ENCODE measurements at places on chromosomes 5 and 9.

- DNase-seq, result peak; percentile 83
Observed at GRCh38 chr5:132457371-132458225, 33.0 kb downstream of the IRF1 start.

DNA sequence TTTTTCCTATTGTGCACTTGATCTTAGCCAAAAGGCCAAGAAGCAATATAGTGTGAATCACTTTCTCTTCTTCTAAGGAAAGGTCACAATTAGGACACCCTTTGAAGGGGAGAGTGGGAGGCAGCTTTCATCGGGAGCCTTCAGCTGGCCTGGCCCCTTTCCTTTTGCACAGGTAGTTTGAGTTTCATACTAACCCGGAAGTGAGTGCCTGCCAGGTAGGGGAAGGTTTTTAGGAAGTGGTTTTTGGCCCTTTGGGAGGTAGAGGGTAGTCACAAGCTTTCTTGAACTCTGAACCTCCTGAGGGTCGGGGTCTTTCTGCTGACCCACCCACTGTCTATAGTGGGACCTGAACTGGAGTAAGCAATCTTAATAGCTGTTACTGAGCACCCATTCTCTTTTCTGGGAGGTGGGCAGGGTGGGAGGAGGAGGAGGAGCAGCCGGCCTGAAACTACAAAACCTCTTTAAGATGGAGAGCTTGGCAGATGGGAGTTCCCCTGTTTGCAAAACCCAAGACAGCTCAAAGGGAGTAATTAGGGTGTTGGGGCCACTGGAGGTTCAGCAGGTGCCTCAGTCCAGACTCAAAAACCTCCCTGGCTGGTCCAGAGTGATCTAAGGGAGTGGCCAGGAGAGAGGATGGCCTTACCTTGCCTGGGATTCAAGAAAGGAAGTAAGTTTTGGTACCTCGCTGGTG, 6.0 kb downstream of the LARP1 start:
- DNase-seq, result no peak

DNA sequence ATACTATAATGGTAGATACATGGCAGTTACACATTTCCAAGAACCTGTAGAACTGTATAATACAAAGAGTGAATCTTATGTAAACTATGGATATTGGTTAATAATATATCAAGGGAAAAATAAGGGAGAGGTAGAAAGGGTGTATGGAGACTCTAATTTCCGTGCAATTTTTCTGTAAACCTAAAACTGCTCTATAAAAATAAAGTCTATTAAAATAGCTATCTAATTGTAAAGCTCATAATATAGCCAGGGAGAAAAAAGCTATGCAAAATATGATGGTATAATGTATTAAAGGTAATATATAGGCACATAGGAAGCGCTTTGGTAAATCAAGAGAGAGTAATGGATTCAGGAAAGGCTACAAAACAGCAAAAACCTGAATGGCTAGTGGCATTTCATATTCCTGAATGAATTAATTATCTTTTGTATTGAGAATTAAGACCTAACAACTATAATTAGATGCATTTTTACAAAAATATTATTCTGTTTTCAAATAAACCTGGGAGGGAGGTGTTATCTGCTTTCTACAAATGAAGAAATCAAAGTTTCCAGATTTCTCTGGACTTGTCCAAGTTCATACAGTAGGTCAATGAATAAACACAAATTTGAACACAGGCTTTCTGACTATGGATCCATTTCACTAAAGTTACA, 22.8 kb downstream of the ANXA1 start:
- DNase-seq, result no peak

- no peak for DNase-seq
Observed at GRCh38 chr9:78103971-78104433, 72.4 kb upstream of the GNAQ start.

GRCh38 chr9:112757282-112757883, 6.8 kb downstream of the SNX30 start:
- no peak for DNase-seq

DNA sequence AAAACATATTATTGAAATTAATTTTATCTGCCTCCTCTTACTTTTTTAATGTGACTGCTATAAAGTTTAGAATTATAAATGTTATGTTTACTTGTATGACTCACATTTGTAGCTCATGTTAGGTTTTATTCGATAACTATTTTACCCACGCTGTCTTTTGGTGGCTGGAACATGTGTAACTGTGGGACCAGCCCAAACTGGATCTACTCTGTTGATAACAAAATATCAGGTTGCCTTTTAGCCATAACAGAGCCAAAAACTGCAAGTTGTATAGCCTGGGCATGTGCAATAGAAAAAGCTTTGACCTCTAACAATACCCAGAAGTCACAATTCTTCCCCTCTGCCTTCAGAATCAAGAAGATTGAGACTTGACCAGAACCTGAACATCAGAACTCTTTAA, 356.5 kb downstream of the PRELID2 start:
- DNase-seq, result no peak

- no peak for DNase-seq
Observed at GRCh38 chr5:151212406-151212798, 11.5 kb downstream of the CCDC69 start.

DNA sequence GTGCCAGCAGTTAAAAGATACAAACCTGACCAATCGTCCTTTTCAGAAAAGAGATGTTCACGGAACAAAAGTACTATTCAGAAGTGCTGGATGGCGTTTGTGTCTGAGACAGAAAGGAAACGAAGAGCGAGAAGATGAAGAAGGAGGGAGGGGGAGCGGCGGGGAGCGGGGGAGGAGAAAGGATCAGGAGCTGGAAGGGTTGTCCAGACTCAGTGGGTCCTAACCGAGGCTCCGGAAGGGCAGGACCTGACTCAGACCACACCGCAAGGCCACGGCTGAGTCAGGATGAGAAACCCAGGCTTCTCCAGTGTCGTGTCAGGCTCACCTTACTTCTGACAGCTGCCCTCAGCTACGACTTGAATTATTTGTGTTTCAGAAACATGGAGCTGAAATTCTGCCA, 46.2 kb downstream of the PAX5 start:
- DNase-seq, result no peak

DNA sequence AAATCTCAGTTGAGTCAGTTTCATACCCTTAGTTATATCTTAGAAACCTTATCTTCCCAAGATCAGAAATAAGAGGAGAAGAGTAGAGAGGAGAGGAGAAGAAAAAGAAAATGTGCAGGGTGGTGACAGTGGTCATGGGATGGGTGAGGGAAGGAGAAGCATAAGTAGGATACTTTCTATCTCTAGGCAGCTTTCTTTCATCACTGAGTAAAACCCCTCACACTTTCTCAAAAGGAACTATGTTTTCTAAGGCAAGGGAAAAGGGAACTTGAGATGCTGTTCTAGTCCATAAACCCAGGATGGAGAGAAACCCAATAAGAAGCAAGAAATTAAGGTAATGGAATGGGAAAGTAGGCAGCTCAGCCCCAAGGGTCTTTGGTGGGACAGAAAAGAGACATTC, 225.3 kb downstream of the MCTP1 start:
- no peak for DNase-seq

DNA sequence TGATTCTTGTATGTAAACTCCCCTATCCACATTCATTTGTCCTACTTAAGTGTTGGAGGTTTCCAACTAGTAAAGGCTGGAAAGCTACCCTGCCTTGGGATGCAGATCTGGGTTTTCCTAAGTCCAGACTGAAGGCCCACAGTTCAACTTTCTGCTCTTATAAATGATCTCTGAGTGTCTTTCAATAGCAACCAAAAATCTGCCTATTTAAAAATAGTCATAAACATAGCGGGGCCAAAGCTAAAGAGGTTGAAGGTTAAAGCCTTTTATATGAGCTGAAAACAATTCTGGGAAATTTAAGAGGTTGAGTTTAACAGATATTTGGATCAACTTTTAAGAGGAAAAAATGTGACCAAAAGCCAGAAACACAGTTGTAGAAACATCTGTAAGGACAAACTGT, 87.2 kb downstream of the NTRK2 start:
- DNase-seq, result no peak

DNA sequence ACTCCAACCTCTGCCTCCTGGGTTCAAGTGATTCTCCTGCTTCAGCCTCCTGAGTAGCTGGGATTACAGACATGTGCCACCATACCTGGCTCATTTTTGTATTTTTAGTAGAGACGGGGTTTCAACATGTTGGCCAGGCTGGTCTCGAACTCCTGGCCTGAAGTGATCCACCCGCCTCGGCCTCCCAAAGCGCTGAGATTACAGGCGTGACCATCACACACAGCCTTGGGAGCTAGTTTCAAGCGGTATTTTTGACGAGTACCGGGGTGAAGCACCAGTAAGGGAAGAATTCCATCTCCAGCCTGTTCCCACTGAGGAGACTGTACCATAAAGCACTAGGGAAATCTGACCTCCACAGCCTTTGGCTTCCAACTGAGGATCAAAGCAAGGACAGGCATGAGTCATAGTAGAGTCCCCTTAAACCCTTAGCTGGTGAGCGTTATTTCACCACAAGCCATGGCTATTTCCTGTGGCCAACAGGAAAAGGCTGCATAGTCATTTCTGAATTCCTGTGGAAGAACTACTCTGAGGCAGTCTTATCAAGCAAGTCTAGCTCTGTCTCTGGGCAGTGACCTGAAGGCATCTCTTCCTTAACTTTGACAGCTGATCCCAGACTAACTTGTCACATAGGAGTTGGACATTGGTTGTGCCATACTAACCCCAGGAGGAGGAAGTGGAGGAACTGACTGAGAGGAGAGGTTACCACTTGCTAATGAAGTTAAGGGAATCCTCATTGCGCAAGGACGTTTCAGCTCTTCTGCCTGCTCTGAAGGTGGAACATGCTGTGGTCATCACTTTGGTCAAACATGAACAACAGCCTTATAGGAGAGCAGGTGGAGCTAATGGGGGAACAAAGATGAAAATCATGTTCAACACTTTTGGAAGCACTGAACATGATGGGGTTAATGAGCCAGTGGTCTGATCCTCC, 85.8 kb upstream of the DMRT1 start:
- DNase-seq, result peak; percentile 64

DNA sequence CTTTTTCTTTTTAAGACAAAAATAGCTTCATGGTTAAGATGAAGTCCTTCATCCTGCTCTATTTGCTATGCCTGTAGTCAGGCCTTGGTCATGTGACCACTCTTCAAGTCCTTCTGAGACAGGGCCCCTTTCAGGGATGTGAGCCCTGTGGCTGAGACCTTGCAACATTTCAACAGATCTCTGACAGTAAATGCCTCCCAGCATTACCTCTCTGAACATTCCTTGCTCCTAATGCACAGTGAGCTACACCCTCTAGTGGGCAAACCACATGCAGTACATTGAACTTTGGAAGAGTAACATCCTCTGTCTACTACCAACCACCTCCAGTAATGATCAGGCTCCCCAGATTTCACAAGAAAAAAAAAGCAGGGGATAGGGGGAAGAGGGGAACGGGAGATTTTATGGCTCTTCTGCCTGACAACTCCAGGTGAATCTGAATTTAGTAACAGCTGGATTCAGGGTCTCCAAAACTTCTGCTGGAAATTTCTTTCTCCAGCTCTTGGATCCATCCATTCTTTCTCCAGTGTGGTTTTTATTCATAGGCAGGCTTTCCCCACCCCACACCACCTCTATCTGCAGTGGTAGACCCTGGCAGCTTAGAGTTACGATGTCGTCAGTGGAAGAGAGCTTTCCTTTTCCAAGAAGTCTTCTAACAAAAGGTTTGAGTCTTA, 8.9 kb upstream of the FBXO38 start:
- DNase-seq, result peak; percentile 63

- DNase-seq, result no peak
Observed at GRCh38 chr5:149656576-149657182, 73.4 kb upstream of the PPARGC1B start.

- DNase-seq, result no peak
Observed at GRCh38 chr5:79225026-79225425, 10.9 kb upstream of the JMY start.

GRCh38 chr9:89367726-89368437, 49.6 kb downstream of the SECISBP2 start:
- no peak for DNase-seq

- DNase-seq, result no peak
Observed at GRCh38 chr9:21904776-21905175, 89.4 kb downstream of the CDKN2A start.

DNA sequence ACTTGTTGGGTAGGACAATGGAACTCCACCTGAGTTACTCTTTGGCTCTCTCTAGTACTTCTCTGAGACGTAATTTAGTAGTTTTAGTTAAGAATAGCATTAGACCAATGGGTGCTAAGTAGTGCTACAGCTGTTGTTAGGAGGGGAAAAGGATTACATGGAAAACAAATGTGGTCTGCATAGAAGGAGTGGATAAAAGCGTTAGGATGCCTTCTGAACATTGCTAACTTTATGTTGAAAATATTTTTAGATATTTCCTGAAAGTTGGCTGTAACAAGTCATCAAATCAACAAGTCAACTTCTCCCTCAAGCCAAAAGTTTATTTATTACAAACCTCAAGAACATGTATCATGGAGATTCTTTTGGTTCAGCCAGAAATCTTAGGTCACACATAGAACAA, 409.5 kb upstream of the MEF2C start:
- no peak for DNase-seq

DNA sequence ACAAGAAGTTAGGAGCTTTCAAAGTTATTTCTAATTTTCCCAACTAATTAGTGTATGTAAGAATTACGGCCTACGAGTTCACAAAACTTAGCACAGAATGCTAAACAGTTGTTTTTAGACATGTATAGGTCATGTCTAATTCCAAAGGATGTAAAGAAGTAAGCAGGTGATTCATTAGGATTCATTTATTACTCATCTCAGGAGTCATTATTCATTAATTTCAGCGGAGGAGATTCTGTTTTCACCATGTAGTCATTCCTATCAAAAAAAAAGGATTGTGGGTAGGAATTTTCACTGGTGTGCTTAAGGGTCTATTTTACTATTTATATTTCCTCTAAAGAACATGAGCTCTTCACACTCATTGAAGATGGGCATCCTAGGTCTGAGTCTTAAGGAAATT, 532.2 kb downstream of the ACTL7B start:
- DNase-seq, result no peak

- no peak for DNase-seq
Observed at GRCh38 chr9:131418143-131419025, 24.5 kb downstream of the PRRC2B start.

DNA sequence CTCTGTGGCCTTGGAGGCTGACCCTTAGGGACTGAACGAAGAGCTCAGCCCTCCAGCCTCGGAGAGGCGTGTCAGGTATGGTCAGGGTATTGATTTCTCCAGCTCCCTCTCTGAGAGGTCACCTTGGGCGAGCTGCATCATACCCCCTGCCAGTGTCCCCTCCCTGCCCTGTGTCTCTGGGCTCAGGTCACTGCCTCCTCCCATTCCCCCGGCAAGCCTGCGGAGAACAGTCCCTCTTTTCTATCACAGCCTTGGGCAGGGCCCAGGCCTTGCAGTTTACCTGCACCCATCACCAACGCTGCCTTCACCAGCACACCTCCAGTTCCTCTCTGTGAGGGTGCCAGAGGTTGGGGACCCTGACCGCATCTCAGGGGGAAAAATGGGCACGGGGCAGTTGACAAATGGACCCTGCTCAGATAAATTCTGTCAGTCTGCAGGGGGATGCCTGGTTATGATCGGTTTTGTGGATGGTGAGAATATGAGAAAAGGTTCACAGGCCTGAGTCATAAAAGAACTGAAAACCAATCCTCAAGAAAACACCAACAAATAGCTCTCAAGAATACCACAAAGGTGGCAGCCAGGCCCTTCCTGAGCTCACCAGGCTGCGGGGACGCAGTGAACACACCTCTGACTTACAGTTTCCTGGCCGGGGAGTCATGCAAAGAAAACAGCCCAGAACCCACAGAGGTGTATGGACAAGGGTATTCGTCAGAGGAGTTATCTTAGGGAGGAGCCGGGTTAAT, 24.7 kb upstream of the RXRA start:
- DNase-seq, result no peak
